ENCODE measurements at places on chromosomes 12 and 14.

- DNase-seq = no peak
These were observed 31.5 kb downstream of the ITPR2 start for GRCh38 chr12:26801486-26801885.

DNA sequence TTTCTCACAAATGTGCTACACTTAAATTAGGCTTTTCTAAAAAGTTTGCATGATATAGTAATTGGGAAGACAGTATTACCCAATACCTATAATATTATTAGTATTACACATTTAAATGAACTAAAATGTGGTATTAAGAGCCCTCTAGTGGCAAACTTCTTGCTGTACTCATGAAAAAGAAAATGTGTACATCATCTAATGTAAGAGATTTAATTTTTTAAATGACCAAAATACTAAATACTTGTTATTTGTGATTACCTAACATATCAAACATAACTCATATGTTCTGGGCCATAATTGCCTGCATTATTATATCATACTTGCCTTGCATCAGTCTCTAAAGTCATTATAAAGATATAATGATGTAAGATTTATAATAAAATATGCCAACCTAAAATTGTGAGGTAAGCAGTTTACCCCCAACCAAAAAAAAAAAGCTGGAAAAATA, 64.2 kb downstream of the DNAI7 start:
- peak; percentile 61 for DNase-seq

DNA sequence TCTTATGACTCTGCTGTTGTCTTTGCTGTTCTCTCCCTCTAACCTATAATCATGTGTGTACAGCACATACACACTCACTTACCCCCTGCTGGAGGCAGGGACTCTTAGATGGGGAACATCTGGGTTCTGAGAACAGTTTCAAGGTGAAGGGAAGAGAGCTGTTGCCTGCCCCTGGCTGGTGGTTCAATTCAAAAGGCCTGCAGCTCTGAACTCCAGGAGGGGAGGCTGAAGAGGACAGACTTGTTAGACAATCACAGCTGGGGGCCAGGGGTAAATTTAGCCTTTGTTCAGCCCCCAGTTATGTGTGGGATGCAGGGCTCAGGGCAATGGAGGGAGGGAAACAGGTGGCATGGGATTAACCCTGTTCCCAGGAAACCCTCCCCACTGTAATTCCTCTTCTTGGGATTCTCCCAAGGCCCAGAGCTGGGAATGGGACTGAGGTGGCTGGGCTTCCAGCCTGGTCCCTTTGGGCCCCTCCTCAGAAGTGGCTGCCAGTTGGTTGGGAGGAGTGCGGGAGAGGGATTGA, 1.9 kb downstream of the MYL6B start:
- no peak for DNase-seq

GRCh38 chr14:91904956-91905645, 37.8 kb upstream of the TC2N start:
- no peak for DNase-seq

DNA sequence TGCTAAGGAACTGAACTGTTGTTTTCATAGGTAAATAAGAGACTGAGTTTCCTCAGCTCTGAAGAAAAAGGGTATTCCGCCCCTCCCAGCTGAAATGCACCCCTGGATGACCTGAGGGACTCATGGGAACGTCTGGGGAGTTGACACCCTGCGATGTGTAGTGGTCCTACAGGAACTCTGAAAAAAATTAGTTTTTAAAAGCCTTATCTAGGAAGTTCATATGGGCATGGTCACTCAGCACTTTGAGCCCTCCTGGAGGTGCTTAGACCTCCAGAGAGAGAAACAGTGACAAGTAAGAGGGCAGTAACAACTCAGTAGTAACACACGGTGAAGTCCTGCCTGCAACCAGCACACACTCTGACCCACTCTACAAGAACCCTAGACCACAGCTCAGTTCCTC, 91.2 kb upstream of the CNOT2 start:
- DNase-seq = no peak

- DNase-seq = no peak
These were observed 69.8 kb upstream of the DYNC1H1 start for GRCh38 chr14:101894365-101895081.

- peak; percentile 80 for DNase-seq
These were observed 6.1 kb upstream of the AMIGO2 start for GRCh38 chr12:47085815-47086252.

GRCh38 chr12:28987538-28988324, 161.3 kb upstream of the FAR2 start:
- peak; percentile 36 for DNase-seq

DNA sequence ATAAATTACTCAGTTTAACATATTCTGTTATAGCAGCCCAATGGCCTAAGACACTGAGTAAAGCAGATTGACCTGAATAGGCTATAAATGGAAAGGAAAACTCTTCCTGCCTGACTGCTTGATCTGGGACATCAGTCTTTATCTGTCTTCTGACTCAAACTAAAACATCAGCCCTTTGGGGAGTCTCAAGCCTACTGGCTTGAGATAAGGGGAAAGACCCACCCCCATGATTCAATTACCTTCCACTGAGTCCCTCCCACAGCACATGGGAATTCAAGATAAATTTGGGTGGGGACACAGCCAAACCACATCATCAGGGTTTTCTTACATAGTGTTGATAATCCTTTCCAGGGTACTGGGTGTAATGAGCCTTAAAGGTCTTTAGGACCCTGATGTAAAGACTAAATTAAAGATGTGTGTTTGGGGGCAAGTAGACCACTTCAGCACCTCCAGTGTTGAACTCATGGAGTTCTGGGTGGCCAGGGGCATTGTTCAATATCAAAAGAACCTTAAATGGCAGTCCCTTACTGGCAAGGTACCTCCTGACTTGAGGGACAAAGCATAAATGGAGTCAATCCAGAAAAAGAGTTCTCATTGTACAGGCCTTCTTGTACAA, 67.8 kb downstream of the TSHR start:
- DNase-seq = no peak

DNA sequence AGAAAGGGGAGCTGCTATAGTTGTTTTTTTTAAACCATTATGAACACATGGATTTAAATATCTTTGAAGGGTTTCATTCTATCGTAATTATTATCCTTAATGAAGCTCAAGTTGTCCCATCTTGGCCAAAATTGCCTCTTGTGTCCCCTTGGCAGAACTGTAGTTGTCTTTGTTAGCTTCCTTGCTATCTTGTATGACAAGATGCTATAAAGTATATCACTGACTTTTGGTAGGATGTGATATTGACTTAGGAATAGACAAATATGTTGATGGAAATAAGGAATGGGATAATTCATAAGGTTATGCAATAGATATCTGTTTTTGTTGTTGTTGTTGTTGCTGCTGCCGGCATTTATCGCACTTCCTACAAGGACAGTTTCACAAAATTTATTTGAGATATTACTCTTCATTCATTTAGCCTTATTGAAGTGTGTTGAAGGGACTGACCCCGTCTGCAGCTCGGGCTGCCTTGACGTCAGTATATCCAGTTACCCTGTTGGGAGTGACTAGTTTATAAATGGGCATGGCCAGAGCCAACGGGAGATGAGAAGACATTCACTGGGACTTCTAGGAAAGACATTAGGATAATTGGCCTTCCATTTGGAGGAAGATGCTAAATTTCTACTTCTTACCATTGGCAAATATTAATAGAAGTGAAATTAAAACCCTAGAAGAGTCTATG, 26.1 kb upstream of the APOLD1 start:
- no peak for DNase-seq

DNA sequence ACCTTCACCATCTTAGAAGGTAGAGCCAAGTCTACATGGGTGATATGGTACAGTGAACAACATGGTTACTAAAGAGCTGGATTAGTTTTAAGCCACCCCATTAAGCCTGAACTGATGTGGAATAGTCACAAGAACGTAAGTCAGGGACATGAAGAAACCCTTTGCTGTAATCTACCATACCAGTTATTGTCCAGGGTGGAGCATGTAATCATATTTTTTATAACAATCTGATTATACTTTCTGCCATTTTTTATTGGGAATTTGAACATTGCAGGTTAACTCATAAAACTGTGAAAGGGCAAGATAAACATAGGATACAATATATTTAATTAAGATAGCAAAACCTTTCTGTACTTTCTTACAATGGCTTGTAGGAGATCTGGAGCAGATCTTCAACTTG, 103.6 kb downstream of the FIGNL2 start:
- DNase-seq = no peak

DNA sequence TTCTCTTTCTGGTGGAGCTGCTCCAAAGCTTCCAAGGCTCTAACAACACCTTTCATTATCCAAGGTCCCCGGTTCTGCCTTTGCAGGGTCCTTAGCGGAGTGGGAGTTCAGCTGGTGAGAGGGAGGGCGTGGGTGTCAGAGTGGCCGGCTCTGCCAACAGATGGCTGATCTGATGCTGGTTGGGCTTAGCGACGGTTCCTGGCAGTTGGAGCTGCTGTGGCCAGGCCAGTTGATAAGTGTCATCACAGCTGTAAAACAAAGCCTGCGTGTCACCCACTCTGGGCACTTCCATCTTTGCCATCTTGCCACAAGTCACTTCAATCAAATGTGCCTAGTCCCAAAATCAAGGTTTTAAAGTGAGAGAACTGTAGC, 36.3 kb downstream of the RIN3 start:
- no peak for DNase-seq

All from amniotic epithelial cell (primary cell).